ENCODE measurements at places on chromosomes 16 and 17.

- DNase-seq, result no peak
Observed at GRCh38 chr17:57810721-57811637, 38.9 kb downstream of the MRPS23 start.

- no peak for DNase-seq
Observed at GRCh38 chr16:15513156-15513555, 78.8 kb downstream of the BMERB1 start.

- no peak for DNase-seq
Observed at GRCh38 chr16:26668026-26668425, 398.7 kb upstream of the C16orf82 start.

DNA sequence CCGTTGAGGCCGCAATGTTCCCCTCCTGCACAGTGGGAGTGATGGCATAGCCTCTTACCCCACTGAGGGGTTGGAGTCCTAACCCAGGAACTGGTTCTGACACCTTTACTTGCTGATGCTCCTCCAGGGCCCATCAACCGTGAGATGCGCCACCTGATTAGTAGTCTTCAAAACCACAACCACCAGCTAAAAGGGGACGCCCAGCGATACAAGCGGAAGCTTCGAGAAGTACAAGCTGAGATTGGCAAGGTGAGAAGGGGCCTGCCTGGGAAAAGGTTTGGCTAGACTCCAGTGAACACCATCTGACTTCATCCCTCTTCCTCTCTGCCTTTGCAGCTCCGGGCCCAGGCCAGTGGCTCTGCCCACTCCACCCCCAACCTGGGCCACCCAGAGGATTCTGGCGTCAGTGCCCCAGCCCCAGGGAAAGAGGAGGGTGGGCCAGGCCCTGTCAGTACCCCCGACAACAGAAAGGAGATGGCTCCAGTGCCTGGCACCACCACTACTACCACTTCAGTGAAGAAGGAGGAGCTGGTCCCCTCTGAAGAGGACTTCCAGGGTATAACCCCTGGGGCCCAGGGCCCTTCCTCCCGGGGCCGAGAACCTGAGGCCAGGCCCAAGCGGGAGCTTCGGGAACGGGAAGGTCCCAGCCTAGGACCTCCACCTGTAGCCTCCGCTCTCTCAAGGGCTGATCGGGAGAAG lies 5.8 kb downstream of the RNF40 start:
- peak; percentile 38 for DNase-seq

DNA sequence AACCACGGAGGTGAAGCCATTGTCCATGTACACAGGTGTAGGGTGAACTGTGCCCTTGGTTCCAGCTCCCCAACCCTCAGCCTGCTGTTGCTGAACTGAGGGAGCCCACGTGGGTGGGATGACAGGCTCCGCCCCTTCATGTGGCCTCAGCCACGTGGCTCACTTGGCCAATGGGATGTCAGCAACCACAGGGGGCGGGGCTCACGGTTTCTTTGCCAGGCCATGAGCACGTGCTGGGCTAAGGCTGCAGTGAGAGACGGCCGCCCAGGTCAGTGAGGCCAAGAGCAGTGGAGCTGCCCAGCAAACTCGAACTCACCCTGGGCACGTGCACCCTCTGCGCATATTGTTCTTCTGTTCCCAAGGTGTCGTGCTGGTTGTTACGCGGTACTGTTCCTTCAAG lies 282.6 kb downstream of the IRF8 start:
- DNase-seq, result peak; percentile 4

DNA sequence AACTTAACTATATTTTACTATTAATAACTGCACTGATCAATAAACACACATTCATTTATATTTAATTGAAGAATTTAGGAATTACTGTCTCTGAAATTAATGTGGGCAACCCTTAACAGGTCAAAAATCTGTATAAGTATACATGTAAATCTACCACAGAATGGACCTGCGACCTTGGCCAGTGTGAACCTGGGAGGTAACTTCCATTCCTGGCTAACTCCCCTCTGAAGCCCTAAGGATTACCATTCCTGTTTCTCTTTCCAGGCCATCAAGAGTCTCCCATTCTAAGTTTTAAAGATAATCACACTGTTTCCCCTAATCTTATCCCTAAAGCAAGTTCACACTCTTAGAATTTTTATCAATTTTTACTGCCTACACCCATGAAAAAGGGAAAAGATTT lies 58.1 kb downstream of the SMURF2 start:
- DNase-seq, result no peak

GRCh38 chr17:19664136-19664820 lies 15.7 kb downstream of the ALDH3A2 start:
- DNase-seq, result no peak

GRCh38 chr17:3755335-3756030 lies 31.8 kb downstream of the HASPIN start:
- DNase-seq, result no peak

- DNase-seq, result peak; percentile 4
Observed at GRCh38 chr16:14186007-14186794, 115.1 kb downstream of the MRTFB start.

GRCh38 chr17:4375039-4375748 lies 8.7 kb upstream of the UBE2G1 start:
- peak; percentile 94 for DNase-seq

DNA sequence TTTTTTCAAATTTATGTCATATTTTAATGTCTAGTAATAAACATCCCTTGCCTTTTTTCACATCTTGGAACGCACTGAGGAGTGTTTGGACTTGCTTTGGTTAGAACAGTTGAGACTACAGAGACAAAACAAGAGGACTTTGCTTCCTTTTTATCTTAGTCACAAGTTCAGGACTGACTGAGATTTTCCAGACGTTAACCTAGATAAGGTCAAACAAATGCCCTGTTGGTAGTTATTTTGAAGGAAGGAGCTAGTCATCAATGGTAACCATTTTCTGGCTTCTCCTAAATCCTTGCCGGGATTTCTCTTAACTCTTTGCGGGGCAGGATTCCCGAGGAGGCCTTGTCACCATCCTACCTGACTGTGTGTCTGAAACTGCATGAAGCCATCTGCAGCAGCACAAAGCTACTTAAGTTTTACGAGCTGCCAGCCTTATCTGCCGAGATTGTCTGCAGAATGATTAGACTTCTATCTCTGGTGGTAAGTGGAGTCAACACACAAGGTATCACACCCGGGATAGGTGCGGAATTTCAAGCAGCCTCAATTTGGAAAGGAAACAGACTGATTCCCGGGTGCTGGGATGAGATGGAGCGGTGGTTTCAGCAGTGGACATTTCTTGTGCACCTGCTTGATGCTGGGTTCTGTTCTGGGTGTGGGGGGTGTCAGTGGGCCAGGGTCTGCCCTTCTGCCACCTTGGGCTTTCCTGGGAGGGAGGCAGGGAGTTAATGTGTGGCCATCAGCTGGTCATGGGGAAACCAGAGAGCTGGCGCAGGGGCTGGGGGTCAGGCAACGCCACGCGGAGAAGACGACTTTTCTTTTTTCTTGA lies 48.3 kb downstream of the RNF213 start:
- no peak for DNase-seq

DNA sequence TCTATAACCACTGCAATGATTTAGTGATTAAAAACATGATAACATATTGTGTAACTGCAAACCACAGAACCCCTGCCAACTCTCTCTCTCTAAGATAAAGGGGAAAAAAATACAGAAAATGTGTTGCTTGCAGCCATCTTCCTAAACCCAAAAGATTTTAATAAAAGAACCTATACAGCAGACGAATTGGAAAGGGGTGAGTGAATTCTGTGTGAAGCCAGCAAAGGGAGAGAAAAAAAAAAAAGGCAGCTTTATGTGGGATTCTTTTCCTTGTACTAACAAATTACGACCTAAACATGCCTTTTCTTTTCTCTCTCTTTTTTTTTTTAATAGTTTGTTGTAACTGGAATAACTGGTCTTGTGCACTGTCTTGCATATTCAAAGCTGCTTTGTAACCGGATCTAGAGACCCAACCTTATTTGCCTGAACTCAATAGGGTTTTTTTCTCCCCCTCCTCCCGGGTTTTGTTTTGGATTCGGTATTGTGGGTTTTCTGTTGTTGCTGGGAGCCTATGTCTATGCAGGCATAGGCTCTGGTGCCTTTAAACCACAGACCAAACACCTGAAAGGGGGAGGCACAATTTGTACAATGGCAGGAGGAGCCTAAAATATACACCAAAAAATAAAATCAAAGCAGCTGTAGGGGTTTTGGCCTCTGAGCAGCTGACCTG lies 7.0 kb upstream of the ZFHX3 start:
- peak; percentile 11 for DNase-seq

GRCh38 chr17:50035421-50035879 lies 20.5 kb upstream of the ITGA3 start:
- DNase-seq, result no peak

DNA sequence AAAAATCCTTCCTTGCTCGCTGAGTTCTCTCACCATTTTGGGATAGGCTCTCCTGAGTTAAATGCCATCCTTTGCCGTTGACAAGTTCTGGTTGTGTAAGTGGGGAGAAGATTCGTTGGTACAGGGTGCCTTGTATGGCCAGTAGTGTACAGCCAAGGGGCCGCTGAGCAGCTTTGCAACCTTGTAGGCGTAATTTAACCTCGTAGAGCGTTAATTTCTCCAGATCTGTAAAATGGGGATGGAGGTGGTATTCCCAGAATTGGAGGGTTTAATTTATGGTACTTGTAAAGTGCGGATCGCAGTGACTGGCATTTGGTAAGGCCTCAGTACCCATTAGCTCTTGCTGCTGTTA lies 1.4 kb downstream of the ARSG start:
- DNase-seq, result no peak

- DNase-seq, result no peak
Observed at GRCh38 chr16:74817851-74818250, 43.2 kb upstream of the FA2H start.

- no peak for DNase-seq
Observed at GRCh38 chr17:7656958-7657609, 6.4 kb downstream of the ATP1B2 start.

DNA sequence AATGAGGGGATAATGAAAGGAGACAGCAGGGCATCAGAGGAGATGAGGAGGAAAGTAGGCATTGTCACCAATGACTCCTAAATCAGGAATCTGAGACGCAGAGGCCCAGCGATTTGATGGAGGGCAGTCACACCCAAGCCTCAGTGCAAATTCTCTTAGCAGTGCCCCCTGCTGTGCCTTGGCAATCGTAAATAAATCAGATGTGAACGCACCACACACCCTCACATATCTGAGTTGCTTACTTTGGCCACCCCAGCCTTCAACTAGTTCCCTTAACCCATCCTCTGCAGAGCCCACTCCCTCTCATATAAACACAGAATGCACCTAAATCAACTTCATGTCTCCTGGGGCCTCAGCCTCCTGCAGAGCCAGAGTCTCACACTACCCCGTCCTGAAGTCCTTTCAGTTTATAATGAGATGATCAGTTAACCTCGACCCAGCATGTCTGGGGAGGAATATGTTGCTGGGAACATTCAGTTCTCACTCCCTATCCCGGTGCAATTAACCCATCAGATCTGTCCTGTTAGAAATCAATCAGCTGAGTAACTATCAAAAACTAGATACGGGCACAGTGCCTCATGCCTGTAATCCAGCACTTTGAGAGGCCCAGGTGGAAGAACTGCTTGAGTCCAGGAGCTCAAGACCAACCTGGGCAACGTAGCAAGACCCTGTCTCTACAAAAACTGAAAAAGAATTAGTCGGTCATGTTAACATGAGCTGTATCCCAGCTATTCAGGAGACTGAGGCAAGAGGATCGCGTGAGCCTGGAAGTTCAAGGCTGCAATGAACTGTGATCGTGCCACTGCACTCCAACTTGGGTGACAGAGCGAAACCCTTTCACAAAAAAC lies 78.4 kb downstream of the SLC39A11 start:
- peak; percentile 11 for DNase-seq
